ENCODE measurements at places on chromosomes 5 and 9.

DNA sequence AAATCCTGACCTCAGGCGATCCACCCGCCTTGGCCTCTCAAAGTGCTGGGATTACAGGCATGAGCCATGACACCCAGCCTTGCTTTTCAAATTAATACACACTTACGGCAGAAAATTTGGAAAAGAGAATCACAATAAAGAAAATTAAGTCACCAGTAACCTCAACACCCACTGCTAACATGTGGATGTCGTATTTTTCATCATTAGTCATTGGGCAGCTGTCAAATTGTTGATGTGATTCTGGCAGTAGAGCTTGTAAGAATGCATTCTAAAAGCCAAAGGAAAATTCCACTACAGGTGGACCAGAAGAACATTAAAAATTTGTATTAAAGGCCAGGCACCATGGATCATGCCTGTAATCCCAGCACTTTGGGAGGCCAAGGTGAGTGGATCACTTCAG is 237.3 kb upstream of the TUT7 start:
- DNase-seq, result no peak

DNA sequence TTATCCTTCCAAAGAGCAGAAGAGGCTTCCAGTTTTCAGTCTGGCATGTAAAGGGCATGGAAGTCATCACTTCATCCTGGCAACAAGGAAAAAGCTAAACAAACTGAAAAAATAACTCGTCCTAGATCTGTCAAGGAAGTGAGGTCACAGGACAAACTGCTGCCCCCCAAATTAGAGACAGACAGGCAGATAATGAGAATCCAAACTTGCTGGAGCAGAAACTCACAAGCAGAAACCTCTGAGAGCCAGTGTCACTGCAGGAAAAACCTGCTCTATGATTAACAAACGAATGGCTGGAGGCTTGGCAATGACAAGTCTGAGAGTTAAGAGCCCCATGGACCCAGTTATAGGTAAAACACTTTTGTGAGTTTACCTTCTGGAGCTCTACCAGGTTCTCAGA is 18.9 kb upstream of the MLANA start:
- no peak for DNase-seq

GRCh38 chr5:129460936-129461710 is 1.0 kb downstream of the ADAMTS19 start:
- DNase-seq, result no peak

- no peak for DNase-seq
Observed at GRCh38 chr9:86763791-86764190, 183.5 kb downstream of the GAS1 start.

GRCh38 chr5:172437445-172438318 is 16.6 kb downstream of the SH3PXD2B start:
- DNase-seq, result no peak

DNA sequence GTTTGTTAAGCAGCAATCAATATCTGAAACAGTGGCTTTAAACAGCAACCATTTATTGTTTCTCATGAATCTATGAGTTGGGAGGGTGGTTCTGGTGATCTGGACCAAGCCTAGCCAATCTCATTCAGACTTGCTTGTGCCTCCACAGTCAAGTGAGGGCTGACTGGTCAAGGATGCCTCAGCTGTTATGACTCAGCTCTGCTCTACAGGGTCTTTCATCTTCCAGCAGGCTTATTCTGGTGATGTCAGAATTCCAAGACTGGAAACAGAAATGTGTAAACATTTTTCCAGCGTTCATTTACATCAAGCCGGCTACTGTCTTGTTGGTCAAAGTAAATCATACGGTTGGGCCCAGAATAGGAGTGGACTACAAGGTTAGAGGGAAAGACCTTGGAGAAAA is 2.5 kb upstream of the PIP5K1B start:
- no peak for DNase-seq

GRCh38 chr9:126500600-126501382 is 112.9 kb upstream of the LMX1B start:
- DNase-seq, result peak; percentile 58

DNA sequence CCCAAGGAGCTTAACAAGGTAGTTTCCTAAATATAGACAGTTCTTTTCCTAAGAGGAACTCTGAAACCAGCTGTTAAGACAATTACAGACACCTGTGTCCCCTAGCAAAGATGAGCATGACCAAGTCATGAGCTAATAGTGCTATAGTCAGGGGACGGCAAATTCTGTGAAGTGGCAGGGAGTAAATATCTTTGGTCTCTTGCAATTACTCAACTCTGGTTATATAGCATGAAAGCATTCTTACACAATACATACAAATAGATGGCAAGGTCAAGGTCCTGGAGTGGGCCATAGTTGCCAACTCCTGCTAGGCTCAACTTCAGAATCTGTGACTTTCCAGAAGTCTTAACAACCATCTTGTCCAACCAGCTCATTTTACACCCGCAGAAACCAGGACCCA is 103.7 kb downstream of the RFK start:
- no peak for DNase-seq

DNA sequence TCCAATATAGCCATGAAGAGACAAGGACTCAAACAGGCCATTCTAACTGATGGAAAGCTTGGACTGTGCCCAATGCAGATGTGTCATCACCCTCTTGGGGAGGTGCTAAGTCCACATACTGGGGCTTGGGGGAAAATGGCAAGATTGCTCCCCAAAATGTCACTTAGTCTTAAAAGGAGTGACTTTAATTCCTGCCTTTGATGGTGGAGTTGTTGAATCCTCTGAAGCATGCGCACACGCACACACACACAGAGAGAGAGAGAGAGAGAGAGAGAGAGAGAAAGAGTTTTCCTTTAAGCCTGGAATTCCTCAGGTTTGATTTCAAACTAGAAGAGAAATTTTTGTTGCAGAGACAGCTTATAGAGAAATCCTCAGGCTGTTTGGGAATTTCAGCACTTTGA is 161.9 kb upstream of the GAS1 start:
- no peak for DNase-seq

DNA sequence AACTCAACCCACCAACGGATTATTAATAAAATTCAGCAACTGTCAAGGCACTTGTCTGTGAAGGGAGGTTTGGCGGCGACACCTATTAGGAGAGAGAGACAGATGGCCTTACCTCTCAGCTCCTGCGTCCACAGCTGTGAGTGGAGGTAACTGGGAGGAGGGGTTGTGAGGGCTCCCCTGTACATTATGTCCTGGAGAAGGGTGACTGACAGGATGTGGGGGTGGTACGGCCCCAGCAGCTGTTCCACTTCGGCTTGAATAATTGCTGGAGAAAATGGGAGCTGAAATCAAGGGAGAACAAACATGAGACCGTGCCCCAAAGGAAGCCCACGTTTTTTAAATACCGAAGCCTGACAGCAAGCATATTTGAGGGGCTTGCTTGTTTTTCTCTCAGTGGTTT is 353.5 kb upstream of the RFX3 start:
- no peak for DNase-seq

DNA sequence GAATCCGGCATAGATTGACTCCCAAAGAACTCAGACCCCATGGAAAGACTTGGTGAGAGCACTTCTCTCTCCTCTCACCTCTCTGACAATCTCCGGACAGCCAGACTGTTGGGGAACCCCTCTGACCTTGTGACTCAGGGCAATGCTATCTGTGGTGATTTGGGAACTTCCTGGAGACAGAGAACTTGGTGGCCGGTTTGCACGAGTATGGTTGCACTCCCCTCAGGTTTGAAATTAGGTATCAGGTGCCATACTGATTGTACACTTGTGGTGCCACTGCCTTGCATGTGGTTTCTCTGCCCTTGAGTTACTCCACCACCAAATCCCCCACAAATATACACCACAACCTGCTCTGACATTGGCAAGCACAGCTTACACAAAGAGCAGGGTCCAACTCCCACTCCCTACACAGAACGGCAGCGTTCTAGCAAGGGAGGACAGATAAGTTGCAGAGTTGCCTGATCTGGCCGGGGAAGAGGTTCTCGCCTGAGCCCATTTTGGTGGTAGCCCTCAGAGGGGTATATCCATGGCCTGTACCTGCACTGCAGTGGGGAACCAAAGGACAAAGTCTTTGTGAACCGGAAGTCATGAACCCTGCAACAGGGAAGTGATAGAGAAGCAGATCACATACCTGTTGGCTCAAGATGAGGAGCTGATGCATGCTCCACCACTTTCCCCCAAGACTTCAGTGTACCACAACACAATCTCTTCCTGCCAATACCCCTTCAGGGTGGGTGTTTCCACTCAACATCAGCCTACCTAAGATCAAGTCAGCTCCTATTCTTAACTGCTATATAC is 255.1 kb downstream of the MCTP1 start:
- DNase-seq, result no peak

GRCh38 chr5:79568632-79569190 is 43.5 kb upstream of the TENT2 start:
- DNase-seq, result no peak

- DNase-seq, result no peak
Observed at GRCh38 chr5:131810510-131811249, 13.9 kb upstream of the FNIP1 start.

DNA sequence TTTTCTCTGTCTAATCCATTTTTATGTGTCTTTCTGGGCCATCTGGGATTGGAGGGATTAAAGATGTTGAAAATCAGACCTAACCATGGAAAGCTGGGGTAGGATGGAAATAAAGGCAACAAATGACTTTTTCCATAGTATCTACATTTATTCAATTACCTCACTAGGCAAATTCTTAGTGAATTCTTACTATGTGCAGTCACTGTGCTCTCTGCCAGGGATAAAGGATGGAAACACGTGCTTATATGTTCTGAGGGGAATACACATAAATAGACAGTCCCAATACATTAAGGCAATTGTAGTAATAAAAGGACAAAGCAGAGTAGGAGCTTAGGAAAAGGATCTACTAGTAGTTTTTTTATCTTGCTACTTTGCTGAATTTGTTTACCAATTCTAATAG is 214.2 kb downstream of the PRR16 start:
- DNase-seq, result no peak

- no peak for DNase-seq
Observed at GRCh38 chr9:16092142-16093091, 539.6 kb downstream of the CCDC171 start.

DNA sequence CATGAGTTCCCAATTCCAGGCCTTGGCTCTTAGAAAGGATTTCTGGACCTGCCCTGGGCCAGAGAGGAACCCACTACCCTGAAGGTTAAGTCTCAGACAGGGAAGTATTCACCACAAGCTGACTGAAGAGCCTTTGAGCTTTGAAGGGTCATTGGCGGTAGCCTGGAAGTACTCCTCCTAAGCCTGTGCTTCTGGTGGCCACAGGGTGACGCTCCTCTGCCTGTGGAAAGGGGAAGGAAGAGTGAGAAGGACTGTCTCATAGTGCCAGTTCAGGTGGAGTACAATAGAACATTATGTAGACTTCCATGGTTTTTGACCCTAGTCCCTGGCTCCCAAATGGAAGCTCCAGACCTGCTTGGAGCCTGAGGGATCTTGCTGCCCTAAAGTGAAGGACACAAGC is 1233.2 kb upstream of the CDH6 start:
- DNase-seq, result no peak

DNA sequence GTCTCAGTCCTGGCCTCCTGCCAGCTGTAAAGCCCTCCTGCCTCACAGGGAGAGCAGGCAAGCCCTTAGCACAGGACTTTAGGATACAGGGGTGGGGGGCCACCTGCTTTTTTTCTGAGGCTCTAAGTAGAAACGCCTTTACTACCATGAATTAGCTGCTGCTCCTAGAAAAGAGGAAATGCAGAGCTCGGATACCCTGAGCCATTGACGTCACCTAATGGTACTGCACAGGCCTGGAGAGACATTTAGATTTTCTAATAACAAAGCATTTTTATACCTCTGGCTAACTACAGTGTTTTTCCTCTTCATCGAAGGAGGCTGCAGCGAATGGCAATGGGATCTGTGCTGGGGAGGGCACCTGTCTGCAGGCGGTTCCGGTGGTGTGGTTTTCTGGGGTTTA is 137.0 kb downstream of the WDR41 start:
- DNase-seq, result no peak

DNA sequence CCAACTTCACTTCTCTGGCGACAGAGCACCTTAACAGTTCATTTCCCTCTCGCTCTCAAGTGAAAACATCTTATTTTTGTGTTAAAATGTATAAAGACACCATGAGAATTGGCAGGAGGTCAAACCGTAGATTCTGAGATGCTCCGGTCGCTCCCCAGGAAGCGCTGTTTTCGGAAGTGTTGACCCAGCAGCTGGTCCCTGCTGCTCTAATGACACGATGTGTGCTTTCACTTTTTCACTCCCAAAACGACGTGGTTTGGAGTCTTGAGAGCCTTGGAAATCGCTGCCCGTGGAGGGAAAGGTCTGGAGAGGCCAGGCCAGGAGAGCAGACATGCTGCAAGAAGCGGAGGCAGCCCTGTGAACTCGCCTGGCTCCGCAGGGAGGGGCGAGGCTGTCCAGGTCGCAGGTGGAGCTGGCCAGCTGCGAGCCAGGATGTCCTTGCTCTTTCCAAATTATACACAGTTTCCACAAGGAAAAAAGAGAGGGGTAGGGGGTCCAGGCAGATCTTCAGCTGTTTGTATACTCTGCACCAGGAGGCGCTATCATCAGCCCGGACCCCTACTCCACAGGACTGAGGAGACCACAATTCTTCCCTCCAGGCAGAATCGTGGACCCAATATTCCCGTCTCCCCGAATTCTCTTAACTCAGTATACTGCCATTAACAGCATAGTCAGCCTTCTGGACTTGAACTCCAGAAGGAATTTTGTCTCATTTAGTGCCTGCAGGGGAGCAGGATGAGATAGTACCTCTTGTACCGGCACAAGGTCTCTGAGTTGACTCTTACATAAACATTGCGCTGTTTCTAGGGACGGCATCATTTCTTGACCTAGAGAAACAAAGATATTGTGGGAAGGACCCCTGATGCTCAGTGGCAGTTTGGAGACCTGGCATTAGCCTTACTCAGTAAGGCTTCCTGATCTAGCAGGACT is 248.6 kb upstream of the ANKRD55 start:
- DNase-seq, result no peak

DNA sequence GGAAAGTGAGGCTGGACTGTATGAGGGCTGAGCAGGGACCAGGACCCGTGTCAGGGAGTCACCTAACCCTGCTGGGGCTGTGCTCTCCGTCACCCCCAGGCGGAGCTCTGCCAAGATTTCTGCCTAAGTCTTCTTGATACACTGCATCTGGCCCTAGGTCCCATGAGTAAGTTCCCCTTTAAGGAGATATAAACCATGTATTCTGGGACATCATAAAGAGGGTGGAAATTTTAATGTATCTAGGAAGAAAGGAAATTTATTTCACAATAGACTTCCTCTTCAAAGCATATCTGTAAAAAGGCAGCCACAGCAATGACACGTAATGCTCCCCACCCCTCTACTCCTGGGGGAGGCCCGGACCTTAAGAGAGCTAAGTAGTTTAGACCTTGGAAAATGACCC is 183.4 kb downstream of the FBXL7 start:
- DNase-seq, result no peak

DNA sequence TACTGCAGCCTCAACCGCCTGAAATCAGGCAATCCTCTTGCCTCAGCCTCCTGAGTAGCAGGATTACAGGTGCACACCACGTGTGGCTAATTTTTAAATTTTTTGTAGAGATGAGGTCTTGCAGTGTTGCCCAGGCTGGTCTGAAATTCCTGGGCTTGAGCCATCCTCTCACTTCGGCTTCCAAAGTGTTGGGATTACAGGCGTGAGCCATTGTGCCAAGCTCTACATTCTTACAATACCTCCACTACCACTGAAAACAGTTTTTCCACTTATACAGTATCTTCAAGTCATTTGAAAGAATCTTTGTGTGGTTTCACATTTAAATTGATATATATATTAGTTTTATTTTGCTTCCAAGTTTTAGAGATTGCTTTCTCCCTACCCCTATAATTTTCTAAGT is 42.6 kb downstream of the LARP1 start:
- DNase-seq, result no peak

GRCh38 chr5:34848230-34848629 is 9.3 kb downstream of the TTC23L start:
- DNase-seq, result no peak

Data from activated CD4-positive, alpha-beta T cell treated with anti-CD3 and anti-CD28 coated beads, Interleukin-2, amount 50 U/mL, for 4 hours (primary cell).